Hematopoietic multipotent progenitor cell treated with erythropoietin and hydrocortisone succinate and interleukin-3 and kit ligand, for 4 days (in vitro differentiated cells): ENCODE measurements at places on chromosomes 12 and 14.

DNA sequence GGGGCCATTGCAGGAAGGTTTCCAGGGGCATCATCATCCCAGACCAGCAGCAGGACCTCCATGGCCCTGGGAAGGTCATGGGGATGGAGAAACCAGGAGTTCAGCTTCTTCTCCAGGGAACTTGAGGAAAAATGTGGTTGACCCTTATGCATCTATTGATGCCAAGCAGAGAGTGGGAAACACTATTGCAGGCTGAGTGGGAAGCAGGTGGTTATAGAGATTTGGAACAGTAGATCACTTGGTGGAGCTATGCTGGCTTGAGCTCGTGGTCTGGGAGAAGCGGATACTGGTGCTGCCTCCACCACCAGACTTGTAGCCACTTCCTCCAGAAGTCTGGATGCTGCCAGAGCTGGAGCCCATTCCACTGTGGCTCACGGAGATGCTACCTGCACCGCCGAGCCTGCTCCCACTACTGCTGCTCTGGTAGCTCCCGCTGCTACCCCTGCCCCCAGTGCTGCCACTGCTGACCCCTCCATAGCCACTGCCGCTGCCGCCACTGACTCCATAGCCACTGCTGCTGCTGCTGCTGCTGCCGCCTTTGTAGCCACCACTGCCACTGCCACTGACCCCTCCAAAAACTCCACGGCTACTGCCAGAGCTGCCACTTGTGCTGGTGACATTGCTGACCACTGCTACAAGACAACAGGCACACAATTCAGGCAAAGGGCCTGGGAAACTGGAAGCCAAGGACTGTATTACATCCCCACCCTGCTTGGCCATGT, 8.5 kb downstream of the KRT76 start:
- no peak for DNase-seq

GRCh38 chr12:70194076-70194475, 49.2 kb upstream of the CNOT2 start:
- no peak for DNase-seq

GRCh38 chr12:3604748-3605586, 114.0 kb downstream of the PRMT8 start:
- peak; percentile 46 for DNase-seq

DNA sequence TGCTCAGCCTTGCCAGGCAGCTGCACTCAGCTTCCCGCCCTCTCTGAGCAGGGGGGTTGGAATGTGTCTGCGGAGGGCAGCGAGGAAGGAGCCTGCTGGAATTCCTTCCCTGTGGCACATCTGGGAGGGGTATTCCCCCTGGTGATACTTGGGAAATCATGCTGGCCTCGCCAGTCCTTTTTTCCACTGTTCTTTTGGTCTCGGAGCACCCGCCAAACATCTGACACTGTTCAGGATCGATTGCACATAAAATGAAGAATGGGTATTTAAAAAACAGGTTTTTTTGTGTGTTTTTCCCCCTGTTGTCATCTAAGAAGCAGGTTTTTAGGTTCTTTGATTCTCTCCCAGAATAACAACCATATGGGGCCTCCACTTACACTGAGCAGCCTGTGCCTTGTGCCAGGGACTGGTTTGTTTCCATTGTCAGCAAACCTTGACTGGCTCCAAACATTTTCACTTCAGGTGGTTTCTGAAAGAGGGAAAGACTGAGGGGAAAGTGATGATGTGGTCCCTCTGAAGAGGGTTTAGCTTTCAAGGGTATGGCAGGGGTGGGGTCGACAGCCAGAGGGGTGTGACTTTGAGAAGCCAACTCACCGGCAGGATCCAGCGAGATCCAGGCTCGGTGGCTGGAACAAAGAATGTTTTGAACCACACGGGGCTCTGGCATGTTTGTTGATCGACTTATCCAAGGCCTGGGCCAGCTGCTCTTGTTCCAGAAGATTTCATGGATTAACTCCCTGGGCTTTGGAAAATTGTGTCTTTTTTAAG, 215.1 kb downstream of the CACNA1C start:
- DNase-seq: no peak

- DNase-seq: no peak
Observed at GRCh38 chr14:62101189-62101588, 339.0 kb downstream of the SNAPC1 start.

- DNase-seq: no peak
Observed at GRCh38 chr14:56100556-56100955, 17.7 kb upstream of the PELI2 start.

GRCh38 chr12:53208877-53209463, 1.9 kb upstream of the ITGB7 start:
- peak; percentile 79 for DNase-seq

DNA sequence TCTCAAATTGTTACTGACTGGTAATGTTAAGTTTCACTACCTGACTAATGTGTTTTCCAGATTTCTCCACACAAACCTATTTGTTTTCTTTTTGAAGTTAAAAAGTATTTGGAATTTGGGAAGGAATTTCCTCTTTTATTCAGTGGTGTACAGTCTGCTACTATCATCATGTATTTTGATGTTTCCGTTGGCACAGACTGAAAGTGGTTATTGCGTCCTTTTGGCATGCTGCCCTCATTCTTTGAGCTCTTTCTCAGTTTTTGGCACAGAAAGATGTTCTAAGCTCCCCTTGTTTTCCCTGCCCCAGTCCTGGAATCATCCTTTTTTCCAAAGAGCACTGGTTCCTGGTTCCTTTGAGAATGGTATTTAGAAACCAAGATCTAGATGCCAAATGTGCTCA, 31.4 kb upstream of the RTRAF start:
- DNase-seq: no peak

GRCh38 chr12:15648558-15648957, 140.6 kb downstream of the EPS8 start:
- DNase-seq: no peak

GRCh38 chr12:70094467-70094866, 148.8 kb upstream of the CNOT2 start:
- DNase-seq: no peak
